ENCODE measurements at places on chromosomes 5 and 9. TPM values are rescaled to one million over a fixed set of nuclear protein-coding genes. Genes with fewer than 3 reads are reported as not detected.

The MARCHF11 gene
- 7.1 TPM for total RNA-seq

DNA sequence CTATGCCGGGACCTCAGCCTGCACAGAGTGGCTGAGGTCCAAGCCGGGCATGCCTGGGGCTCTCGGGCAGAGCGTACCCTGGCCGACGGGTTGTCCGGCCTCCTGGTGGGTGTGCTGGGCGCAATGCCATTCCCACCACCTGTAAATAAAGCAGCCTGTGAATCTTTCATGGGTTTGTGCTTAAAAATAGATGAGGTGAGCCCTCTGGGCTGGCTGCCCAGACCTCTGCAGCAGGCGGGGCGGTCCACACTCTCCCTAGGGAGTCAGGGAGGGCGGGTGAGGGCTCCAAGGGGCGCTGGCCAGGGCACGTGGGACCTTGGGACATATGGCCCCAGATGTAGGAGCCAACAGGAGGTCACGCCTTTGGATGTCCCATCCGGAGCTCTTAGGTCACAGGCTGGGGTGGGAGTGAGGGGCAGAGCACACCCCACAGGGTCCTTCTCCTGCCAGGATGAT is 3.6 kb upstream of the AGPAT2 start:
- peak; percentile 82 for DNase-seq

- no peak for DNase-seq
Observed at GRCh38 chr5:103259705-103260355, 1.3 kb downstream of the MACIR start.

- peak; percentile 76 for DNase-seq
Observed at GRCh38 chr9:127876764-127877562, 512 bp downstream of the AK1 start.

DNA sequence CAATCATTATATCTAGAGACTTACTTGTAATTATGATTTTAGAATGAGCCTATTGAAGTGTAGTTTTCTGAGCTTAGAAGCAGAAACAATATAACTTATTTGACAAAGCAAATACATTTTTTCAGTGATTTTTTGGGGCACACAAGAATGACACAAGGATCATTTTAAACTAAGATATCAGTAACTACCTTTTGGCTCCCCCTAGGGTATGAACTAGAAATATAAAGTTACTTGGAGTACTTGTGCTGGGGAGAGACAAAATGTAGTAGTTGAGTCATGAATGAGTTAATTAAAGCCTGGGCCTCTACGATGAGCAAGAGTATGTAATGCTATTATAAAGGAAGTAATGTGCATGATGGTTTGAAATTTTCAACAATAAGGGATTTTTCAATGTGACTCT is 1244.1 kb upstream of the ACO1 start:
- no peak for DNase-seq

DNA sequence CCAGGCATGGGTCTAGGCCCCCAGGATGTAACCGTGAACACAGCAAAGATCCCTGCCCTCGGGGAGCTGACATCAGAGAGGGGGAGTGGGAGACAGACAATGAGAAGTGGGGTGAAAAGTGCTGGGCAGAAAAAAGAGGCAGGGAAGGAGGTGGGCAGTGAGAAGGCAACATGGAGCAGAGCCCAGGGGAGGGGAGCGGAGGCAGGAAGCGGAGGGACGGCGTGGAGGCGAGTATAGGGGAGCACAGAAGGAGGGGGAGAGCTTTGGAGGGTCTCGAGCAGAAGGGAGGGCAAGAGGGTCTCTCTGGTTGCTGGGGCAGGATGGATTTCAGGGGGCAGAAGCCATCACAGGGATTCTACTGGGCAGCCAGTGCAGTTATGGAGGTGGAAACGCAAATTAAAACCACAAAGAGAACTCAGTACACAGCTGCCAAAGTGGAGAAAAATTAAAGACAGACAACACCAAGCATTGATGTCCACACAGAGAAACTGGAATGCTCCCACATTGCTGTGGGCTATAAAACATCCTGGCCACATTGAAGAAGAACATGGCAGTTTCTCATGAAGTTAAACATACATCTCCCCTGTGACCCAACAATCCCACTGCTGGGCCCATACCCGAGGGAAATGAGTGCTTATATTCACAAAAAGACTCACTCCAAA is 21.1 kb upstream of the LAMC3 start:
- no peak for DNase-seq

DNA sequence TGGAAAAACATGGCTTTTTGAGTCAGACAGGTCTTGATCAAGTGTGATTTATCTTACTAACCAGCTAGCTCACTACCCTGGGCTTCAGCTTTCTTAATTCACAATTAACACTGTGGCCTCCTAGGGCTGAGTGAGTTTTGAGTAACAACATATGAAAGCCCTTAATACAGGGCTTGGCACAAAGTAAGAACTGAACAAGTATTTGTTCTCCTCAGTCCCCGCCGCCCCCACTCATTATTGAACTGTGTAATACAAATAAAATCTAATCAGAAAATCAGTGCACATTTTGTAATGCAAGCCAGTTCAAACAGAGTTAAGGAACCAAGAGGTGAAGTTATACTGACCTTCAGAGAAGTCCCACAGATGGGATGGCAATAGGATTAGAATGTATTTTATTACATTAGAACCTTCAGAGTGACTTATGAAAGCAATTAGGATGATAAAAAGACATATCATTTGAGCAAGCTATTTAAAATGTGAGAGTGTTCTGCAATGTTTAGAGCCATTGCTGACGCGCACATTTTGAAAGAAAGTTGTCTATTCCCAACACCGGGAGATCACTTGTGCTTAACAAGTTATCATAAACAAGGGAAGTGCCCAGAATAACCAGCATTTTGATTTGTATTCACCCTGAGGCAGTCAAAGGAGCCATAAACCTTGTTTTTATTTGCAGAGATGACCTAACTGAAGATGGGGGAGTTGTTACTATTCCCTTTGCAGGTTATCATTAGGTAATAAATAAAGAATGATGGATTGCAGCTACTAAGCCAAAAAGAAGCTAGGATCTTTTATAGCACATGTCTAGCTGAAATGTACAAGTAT is 19.4 kb downstream of the ADAMTS16 start:
- DNase-seq: no peak

The SPATA31A3 gene
- not detected for total RNA-seq

GRCh38 chr5:160289721-160290120 is 22.6 kb downstream of the CCNJL start:
- DNase-seq: no peak

- no peak for DNase-seq
Observed at GRCh38 chr5:37417347-37417746, 38.2 kb downstream of the WDR70 start.

- peak; percentile 64 for DNase-seq
Observed at GRCh38 chr9:137316012-137316981, 14.2 kb upstream of the NRARP start.

DNA sequence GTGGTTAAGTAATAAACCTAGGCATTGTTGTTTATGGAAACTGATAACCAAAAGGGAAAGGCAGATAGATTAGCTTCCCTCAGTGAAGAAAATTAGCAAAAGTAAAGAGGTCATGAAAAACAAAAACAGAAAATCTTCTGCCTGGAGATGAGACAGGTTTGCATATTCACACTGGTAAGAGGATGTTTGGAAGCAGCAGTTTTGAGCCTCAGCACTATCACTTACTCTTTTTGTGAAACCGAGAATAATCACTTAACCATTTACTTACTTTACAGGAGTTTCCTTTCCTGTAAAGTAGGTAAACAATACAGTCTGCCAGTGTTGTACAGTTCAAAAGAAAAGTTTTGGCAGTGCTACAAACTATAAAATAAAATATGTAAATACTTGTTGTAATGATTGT is 35.5 kb upstream of the EMB start:
- DNase-seq: no peak

GRCh38 chr9:130963337-130963908 is 24.4 kb upstream of the FIBCD1 start:
- no peak for DNase-seq

DNA sequence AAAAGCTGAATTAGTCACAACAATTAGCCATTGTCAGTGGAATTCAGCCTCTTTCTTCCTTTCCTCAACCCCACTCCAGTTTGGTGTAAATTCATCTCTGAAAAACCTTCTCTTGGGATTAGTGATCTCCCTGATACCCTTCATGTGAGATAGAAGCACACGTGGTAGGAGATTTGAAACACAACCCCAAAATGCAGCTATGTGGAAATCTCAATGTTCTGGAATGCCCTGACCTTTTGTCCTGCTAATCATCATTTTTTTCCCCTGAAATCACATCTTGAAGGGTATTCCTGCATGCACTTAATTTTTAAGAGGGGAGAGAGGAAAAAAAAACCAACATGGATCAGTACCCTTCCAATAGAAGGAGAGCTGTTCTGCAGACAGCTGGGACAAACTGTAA is 612.6 kb downstream of the EBF1 start:
- no peak for DNase-seq

The CER1 gene
- not detected for total RNA-seq

GRCh38 chr9:20732118-20732517 is 48.1 kb downstream of the FOCAD start:
- DNase-seq: no peak

The ADGRD2 gene
- not detected for total RNA-seq

DNA sequence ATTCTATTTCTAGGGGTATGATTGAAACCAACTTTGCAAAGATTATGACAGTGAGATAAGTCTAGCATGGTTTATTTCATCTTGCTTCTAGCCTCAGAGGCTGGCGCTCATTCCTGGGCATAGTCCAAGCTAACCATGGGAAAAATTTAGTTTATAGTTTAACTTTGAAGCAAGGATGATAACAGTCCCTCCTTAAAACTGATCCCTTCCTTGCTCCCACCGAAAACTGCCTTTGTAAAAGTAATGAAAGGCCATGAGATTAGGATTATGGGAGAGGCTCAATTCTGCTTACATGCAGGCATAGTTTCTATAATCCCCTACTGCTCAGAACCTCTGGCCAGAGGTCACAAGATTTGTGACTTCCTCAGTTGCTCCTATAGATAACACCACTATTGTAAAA is 75.7 kb downstream of the TARS1 start:
- DNase-seq: no peak

DNA sequence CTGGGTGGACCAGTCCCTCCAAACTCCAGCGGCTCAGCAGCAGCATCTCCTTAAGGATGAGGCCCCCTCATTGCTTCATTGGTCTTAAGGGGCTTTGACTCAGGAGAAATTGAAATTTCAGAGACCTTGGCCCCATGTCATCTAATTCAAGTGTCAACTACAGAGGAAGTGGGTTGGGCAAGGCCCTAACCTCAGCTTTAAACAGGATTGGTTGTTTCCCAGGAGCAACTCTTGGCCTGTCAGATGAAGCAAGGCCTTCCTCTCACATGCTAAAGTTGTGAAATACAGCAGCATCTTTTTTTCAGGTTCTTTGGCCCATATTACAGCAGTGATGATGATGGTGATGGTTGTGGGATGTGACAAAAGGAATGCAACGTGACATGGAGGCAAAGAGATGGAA is 348.3 kb downstream of the ICE1 start:
- DNase-seq: no peak

The ANKRD31 gene
- total RNA-seq: 0.08 TPM

The ANKRD33B gene
- 2.9 TPM for total RNA-seq

The HEMGN gene
- not detected for total RNA-seq

The LSM11 gene
- 1.3 TPM for total RNA-seq

- no peak for DNase-seq
Observed at GRCh38 chr9:91137391-91137790, 224.3 kb downstream of the AUH start.

The INSL6 gene
- not detected for total RNA-seq

GRCh38 chr9:128685636-128686489 is 3.2 kb upstream of the SET start:
- DNase-seq: peak; percentile 37

The ZBTB34 gene
- total RNA-seq: 5.5 TPM

GRCh38 chr9:81529556-81530193 is 159.7 kb downstream of the TLE1 start:
- no peak for DNase-seq

DNA sequence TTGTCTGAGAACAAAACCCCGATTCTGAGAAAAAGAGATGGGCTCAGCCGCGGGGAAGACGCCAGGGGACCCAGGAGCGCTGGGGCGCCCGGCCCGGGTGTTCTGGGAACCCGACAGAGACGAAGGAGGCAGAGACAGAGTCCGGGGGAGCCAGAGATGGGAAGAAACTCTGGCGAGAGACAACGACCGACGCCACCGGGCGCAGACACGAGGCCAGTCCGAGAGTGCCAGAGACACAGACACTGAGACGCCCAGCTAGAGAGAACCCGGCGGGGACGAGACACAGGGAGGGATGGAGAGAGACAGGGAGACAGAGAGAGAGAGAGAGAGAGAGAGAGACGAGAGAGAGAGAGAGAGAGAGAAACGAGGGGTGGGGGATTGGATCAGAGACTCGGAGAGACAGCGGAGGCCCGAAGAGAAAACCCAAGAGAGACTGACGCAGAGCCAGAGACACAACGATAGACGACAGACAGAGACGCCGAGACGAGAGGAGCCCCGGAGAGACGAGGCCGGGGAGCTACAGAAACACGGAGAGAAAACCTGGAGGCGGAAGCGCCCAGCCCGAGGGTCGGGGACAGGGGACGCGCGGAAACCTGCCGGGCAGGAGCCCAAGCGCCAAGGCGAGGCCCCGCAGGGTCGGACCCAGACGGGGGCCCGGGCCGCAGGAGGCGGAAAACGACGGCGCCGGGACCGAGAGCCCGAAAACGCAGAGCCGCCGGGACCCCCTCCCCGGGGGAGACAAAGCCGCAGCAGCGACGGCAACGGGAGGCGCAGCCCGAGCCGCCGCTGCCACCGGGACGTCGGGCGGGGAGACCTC is 3.3 kb downstream of the NR5A1 start:
- DNase-seq: no peak

GRCh38 chr9:122134822-122135528 is 24.6 kb downstream of the NDUFA8 start:
- no peak for DNase-seq

DNA sequence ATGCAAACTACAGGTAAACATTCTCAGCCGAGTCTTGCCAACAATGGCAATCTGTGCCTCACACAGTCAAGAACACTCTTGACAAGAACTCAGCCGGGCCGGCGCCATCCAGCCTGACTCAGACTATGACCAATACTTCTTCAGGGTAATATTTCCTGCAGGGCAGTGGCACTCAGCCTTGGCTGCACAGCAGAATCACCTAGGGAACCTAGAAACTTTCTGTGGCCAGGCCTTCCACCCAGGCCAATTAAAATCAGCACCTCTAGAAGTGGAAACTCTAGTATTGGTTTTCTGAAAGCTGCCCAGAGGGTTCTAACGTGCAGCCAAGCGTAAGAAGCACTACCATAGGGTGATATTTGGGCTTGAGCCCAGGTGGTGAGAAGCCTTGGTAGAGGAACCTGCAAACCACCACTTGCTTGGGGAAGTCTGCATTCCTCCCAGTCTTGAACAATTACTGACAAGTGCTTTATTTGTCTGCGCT is 120.6 kb downstream of the TTLL11 start:
- DNase-seq: no peak

Measured in Right ventricle myocardium superior (tissue), 1 donor.